Amniotic stem cell (primary cell): ENCODE measurements at places on chromosomes 11 and 22.

DNA sequence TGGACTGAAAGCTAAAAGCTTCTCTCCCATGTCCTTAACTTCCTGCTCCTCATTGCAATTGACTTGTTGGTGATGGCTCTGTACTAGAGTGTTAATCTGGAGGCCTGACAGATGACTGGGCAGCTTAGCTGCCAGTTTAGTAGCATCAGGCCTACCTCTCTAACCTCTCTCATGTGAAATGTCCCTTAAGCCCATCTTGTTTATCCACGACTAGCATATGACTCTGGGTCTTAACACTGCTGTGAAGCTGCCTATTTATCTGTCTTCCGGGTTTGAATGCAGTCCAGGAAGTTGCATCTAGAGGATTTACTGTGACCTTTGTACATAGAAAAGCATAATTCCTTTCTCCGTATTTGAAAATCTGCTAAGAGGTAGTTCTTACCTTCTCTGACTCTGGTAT, 85.3 kb upstream of the HORMAD2 start:
- no peak for DNase-seq

DNA sequence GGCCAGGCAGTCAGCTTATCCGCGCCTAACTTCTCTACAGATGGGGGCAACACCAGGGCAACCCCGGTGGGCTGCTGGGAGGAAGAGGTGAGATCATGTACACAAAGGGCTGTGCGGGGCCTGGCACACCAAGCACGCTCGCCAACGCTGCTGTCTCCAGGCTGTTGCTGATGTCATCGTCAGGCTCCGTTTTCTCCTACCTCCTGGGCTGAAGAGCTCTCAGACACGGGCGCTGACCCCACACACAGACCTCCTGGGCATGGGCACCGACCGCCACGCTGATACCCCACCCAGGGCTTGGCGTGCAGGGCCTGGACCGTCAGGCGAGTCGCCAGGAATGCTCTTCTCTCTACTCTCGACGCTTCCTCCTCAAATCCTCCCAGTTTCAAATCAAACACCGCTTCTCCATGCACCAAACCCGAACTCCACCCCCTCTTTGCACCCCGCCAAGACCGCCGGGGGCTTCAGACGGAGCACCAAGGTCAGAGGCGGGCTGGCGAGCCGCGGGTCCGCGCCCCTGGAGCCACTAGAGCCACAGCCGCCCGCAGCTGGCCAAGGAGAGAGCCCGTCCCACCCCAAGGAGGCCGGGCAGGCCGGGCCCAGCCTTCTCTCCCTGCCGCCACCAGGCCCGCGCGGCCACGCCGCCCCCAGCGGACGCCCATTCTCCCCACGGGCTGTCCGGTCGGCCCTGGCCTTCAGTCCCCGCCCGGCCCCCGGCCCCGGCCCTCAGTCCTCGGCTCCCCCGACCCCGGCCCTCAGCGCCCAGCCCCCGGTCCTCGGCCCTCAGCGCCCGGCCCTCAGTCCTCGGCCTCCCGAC, 772 bp downstream of the SBF1 start:
- DNase-seq = no peak

- DNase-seq = no peak
Measured at GRCh38 chr22:36819112-36819511, 2.3 kb upstream of the PVALB start.

DNA sequence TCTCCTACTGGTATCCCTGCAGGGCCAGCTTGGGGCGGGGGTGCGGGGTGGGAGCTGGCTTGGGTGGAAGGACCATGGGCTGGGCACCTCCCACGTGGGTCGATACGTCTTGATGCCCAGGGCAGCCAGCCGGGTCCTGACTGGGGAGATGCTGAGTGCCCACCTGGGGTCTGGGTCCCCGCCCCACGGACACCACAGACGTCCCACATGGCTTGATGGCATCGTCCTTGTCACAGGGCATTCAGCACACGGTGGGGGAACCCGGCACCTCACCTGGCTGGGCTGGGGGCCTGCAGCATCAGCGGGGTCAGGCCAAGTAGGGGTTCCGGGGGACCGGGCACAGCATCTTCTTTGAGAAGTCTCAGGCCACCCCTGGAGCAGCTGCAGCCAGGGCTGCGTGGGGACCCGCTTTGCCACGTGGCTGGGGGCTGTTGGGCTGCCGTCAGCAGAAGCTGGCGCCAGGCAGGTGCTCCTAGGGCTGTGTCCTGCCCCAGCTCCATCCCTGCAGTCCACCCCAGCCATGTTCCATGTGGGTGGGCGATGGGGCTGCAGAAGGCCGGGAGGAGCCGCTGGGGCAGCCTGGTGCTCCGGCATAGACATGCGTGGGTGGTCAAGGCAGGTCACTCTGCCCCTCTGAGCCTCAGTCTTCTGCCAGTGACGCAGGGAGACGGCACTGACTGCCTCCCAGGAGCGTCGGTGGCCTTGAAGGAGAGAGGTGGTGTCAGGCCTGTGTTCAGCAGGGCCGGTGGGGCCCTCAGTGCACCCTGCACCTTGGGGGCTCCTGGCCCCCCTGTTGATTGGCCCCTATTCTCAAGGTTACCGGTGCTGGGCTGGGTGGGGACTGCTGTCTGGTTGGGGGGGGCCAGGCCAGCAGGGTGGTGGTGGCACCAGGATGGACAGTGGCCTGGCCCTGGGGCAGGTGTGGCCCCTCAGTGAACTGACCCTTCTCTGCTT, 8.4 kb downstream of the SELENOO start:
- no peak for DNase-seq

DNA sequence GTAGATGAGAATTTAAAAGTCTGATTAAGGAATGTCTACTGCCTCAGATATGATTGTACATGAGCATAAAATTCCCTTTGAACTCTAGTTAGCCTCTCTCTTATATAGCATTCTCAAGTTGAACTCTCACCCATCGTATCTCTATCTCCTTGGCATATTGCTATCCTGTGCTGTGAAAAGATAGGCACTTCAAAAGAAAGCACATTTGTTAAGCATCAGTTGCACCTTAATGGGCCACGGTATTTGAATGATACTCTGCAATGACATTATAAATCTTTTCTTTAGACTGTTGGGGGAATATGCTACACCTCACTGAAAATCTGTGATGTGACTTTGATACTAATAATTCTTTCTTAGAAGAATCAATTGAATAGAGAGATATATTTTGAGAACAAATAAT, 570.7 kb downstream of the JRKL start:
- DNase-seq = no peak

- DNase-seq = no peak
Measured at GRCh38 chr11:32894921-32895320, 2.3 kb downstream of the QSER1 start.

DNA sequence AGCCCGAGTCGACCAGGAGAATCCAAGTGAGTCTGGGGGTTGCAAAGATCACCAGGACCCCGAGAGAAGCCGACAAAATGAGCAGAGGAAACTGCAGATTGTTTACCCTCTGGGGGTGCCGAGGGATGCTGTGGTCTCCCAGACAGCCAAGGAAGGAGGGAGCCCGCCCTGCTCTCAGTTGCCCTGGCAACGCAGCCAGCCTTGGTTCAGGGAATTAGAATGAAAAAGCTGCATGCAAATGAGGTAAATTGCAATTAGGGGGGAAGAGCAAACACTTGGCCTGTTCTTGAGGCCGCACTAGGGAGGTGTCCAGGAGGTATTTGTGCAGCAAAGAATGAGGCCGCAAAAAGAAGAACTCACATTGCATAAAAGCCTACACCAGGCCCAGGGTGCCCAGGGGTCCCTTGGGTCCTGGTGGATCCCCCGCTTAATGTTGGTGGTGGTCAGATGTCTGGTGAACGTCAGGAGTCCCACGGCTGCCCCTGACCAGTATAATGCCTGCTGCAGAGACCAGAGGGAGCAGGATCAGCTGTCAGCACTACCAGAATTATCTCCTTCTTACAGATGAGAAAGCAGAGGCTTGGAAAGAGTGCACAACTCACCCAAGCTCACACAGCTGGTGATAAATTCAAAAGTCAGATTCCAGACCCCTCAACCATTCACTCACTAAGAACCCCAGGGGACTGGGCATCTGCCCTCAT, 40.3 kb upstream of the ATXN10 start:
- no peak for DNase-seq

DNA sequence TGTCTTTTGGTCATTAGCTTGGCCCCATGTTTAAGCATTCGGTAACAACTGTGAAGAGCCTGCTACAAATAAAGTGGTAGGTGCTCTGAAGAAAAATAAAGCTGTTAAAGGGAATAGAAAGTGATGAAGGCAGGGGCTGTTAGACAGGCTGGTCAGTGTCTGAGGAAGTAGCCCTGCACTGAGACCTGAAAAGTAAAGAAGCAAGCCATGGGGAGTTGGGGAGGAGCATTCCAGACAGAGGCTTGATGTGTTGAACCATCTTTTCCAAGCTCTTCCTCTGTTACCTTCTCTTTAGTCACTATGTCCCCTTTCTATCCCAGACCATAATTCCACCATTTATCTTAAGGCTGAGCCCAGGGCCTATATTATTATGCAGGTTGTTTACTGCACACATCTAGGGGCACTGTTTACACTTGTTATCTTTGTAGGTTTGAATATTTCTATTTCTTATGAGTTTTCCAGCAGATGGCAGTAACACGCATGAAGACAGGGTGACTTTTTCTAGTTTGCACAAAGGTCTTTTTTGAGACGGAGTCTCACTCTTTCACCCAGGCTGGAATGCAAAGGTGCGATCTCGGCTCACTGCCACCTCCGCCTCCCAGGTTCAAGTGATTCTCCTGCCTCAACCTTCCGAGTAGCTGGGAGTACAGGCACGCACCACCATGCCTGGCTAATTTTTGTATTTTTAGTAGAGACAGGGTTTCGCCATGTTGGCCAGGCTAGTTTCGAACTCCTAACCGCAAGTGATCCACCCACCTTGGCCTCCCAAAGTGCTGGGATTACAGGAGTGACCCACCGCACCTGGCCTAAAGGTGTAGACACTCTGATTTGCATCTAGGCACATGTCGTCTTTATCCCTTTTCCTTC, 23.0 kb downstream of the ZFTA start:
- no peak for DNase-seq

GRCh38 chr11:116913000-116913399, 75.6 kb upstream of the APOA1 start:
- DNase-seq = no peak

GRCh38 chr11:15617126-15617525, 502.4 kb downstream of the INSC start:
- DNase-seq = no peak

DNA sequence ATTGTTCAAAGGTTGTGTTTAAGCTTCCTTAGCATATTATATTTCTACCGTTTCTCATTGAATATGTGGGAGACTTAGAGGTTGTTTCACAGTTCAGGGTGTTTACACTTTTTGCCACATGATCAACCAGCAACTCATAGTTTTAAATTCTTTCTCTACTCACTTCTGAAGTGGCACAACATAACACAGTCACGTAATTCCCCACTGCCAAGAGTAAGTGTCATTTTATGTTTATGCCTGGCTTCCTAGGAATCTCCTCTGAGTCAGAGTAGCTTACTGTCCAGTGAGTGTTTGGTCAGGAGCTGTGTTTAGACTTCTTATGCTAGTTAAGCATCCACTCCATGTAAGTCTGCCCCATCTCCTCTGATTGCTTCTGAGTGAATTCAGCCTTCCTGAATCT, 520.8 kb upstream of the KIRREL3 start:
- no peak for DNase-seq

DNA sequence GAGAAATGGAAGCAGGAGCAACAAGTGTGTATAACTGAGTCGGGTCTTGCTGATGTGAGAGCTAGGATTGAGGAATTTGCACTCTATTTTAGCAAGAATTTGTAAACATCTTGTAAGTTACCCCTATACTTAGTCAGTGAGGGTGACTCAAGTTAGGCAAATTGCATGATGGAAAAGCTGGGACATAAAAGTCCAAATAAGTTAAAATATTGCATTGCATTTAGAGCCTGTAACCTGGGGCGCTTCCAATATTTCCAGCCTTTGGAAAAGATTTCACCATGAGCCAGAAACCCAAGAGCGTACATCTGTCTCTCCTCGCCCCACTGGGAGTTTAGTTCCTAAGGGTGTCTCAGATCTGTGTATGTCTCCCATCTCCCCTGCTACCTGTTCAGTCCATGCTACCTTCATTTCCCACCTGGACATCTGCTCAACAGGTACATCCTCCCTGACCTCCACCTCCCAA, 37.0 kb upstream of the ACCSL start:
- DNase-seq = no peak

DNA sequence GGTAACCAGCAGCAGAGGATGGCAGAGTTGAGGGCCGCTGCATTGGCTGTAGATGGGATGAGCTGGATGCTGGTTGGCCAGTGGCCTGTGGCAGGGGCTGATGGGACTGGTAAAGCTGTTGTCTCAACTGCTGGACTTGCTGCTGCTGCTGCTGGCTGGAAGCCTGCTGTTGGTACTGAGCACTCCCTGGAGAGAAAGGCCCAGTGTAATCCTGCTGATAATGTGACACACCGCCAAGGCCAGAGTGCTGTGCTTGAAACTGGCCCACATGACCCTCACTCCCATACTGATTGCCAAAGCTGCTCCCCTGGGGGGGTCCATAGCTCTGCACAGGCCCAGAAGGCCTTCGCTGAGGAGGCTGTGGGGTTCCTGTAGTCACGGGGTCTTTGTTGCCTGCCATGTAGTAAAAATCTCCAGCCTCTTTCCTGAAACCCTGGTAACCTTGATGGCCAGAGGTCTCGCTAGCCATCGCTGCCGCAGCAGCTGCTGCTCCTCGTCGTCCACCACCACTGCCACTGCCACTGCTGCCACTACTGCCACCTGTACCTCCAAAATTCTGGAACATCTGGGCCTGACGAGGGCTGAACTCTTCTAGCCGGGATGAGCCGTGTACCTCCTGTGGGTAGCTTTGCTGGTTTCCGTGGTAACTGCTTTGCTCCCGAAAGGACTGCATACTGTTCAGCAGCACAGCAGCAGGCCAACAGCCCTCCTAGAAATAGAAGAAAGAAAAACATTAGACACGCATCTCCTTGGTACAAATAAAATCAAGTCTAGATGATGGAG, 55.6 kb downstream of the TCF20 start:
- DNase-seq = no peak

GRCh38 chr11:60910281-60910687, 3.7 kb upstream of the TMEM109 start:
- DNase-seq = no peak

DNA sequence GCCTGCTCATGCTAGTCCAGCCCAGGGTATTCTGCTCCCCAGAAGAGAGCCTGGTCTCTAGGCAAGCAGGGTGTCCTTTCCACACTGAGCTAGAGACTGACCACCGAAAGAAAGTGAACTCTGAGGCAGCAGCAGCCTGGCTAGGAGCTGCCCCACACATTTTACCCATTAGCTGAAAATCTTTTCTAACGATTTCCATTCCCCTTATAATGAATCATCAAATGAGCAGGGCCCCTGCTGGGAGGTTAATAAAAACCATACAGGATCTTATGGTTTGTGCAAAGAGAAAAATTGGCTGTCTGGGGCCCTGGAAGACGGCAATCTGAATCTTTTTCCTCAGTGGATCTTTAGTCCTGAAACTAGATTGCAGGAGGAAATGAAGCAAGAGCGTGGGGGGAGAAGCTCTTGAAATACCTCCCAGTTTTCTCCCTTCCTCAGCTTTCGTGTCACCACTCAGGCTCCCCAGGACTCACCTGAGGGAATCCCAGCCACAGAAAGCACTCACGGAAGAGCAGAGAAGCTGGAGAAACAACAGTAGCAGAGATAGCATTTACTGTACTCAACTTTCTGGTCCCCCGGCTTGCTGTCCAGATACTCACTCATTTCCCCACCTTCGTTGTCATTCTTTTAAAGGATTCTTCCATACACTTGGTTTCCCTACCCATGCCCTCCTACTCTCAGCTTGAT, 74.7 kb upstream of the CD44 start:
- no peak for DNase-seq
